KBM-7 (cell line): ENCODE measurements at places on chromosomes 12 and 14.

GRCh38 chr14:44490966-44491365 lies 16.1 kb downstream of the FSCB start:
- no peak for DNase-seq

DNA sequence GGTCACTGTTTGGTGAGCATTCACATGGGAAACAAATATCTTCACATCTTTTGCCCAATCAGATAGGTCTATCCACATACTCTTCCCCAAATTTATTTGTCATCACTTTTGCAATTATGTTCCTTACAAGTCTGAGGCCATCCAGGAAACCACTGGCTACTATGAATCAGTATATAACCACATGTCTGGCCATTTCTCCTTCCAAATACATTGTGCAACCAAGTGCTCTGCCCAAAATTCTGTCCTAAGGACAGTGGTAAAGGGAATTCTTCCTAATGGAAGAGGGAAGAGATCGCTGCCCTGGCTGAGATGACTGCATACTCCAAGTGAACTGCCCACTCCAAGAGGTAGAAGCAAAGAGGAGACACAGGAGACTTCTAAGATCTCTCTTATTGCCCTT lies 148.9 kb upstream of the MAX start:
- DNase-seq: no peak

DNA sequence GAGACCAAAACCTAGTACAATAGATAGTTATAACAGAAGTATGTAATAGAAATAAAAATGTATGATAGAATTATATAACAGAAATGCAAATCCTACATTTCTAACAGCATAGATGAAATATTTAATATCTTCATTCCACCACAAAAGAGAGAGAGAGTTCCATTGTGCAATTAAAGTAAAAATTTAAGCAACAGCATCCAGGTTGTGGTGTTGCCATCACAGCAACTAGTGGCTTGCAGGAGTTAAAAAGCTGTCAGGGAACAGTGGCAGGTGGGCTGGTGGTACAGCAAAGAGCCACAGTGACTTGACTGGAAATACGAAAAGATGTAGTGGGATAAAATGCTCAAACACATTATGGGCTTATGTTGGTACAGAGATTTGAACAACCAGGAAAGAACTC lies 57.1 kb upstream of the MDM1 start:
- no peak for DNase-seq

GRCh38 chr12:68573406-68573805 lies 37.3 kb upstream of the RAP1B start:
- no peak for DNase-seq

DNA sequence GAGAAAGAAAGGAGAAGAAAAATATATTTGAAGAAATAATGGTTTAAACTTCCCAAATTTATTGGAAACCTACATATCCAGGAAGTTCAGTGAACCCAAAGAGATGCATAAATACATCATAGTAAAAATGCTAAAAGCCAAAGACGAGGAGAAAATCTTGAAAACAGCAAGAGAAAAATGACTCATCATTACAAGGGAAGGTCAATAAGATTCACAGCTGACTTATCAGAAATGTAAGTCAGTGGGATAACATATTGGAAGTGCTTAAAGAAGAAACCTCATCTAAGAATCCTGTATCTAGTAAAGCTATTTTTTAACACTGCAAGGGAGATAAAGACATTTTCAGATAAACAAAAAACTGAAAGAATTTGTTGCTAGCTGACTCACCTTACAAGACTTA lies 19.9 kb downstream of the RIC8B start:
- no peak for DNase-seq

DNA sequence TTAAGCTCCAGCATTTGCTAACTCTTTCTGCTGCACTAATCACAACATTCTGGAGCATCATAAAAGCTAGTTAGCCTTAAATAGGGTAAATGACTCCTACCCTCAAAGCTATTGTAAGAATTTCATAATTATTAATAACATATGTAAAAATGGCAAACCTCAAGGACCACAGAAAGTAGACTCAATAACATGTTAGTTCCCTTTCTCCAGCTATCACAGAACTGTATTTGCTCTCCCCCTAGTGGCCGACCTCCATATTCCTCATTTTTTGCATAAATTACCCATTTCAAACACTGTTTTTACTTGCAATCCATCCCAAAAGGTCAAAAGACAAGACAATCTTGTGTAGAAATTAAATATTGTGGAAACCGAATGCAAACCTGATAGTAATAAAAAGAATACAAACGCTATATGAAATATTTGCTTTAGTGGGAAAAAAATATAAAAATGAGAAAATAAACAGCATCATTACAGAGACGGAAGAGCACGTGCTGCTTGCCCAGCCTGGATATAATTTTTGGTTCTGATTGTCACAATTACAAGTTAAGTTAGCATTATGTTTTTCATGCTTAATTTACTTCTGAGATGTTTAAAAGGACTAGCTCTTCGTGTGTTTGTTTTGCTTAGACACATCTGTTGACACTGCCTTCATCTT lies 97.9 kb downstream of the RERGL start:
- DNase-seq: peak; percentile 70

GRCh38 chr12:75361408-75361807 lies 26.9 kb downstream of the GLIPR1L1 start:
- DNase-seq: peak; percentile 69

DNA sequence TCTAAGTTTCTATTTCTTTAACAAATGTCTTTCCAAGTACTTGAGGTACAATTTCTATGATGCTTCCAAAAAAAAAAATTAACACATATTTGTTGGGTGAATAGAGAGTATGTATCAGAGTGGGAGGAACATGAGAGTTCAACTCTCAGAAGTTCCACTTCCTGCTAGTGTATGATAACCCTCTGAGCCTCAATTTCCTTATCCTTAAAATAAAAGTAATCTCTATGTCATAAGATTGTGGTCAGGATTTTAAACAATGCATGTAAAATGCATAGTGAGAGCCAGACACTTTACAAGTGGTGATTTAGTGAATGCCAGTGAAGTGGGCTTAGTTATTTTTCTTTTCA lies 270.3 kb upstream of the AMIGO2 start:
- peak; percentile 41 for DNase-seq

GRCh38 chr12:27343255-27344000 lies 10.8 kb downstream of the BMAL2 start:
- no peak for DNase-seq

DNA sequence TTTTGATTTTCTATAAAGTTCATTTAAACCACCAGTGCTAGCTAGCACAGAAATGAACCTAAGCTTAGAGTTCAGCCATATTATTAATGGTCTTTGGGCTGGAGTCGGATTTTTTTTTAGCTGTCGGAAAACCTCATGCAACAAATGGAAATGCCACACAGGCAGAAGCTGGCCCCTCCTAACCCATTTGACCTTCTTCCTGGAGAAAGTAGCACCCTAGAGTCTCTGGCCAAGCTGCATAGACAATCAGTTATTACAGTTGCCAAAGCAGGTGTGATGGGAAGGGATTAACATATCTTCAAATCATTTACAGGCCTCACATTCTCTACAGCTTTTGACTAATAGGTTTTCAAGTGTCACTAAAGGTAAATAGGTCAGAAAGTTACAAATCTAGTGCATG lies 49.4 kb downstream of the PTPRQ start:
- DNase-seq: no peak

DNA sequence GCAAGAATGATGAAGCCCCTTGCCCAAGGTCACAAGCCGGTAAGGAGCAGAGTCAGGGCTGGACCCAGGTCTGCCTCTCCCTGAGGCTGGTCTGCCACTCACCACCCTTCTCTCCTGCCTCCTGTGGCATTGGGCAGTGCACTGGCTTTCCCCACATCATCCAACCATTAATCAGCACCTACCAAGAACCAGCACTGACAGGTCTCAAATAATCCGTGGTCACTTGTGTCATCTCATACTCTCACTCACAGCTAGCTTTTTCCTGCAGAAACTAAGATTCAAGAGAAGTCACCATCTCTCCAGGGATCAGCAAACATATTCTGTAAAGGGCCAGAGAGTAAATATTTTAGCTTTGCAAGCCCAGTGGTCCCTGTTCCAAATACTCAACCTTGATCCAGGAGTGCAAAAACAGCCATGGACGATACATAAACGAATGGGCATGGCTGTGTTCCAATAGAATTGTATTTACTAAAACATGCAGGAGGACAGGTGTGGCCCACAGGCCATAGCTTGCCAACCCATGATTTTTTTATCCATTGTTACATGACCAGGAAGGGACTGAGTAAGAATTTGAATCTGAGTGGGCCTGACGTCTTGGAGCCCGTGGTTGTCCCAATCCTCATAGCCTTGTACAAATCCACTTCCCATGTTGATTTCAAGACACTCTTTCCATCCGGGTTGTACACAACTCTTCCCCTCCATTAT lies 374.2 kb downstream of the BCL11B start:
- DNase-seq: no peak

DNA sequence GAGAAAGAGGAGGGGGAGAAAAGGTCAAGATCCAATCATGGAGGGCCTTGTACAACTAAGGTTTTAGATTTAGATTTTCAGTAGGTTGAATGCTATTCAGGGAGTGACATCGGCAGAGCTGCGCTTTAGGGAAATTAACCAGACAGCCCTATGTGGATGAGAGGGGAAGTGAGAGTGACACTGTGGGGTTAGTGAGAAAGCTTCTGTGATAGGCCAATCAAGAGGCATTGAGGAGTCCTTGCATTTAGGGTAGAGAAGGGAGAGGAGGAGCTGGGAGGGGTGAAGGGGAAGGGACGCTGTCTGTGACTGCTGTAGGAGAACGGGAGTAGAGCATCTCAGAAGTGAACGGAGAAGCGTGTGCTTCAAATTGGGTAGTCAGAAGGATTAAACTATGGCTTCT lies 3.4 kb downstream of the HSD17B6 start:
- DNase-seq: peak; percentile 54
